Stimulated activated CD8-positive, alpha-beta memory T cell treated with anti-CD3 and anti-CD28 coated beads, Interleukin-7, amount 100 ng/mL, for 1 hour (primary cell): ENCODE measurements at places on chromosomes 4 and X.

DNA sequence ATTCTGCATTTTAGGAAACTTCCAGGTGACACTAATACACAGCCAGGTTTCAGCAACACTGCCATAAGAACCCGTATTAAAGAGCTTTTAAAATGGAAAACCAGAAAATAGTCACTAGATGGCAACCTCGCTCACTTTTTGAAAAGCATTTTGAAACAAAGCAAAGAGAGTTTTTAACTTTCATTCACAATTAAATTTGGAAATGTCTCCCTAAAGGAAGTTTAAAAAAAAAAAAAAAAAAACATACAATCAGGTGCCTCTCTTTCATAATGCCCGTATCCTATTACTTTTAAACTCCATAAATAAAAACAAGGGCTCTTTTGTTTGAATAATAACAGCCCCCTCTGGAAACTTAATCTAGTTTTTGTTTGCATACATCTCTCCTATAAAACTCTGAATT lies 20.3 kb downstream of the MEPE start:
- DNase-seq = no peak

DNA sequence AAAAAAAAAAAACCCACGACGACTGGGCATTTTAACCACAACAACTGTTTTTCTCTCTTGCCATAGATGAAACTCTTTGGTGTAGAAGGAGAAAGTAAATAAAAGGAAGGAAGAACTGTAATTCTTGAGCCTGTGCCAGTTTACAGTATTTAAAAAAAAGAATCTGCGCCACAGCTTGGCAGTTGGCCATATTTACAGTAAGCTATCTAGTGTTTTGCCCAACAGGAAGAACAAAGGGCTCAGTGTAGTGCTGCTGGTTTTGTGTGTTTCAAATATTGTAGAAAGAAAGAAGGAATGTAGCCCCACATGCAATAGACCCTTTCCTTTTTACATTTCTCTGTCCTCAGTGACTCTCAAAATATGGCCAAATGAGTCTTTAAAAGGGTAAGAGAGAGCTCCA lies 66.1 kb downstream of the NR3C2 start:
- DNase-seq = peak; percentile 13

GRCh38 chr4:137961051-137961438 lies 281.1 kb downstream of the SLC7A11 start:
- no peak for DNase-seq

- DNase-seq = no peak
Measured at GRCh38 chr4:130712038-130712437, 1616.1 kb downstream of the C4orf33 start.

GRCh38 chr4:24686866-24687692 lies 102.7 kb upstream of the DHX15 start:
- no peak for DNase-seq

DNA sequence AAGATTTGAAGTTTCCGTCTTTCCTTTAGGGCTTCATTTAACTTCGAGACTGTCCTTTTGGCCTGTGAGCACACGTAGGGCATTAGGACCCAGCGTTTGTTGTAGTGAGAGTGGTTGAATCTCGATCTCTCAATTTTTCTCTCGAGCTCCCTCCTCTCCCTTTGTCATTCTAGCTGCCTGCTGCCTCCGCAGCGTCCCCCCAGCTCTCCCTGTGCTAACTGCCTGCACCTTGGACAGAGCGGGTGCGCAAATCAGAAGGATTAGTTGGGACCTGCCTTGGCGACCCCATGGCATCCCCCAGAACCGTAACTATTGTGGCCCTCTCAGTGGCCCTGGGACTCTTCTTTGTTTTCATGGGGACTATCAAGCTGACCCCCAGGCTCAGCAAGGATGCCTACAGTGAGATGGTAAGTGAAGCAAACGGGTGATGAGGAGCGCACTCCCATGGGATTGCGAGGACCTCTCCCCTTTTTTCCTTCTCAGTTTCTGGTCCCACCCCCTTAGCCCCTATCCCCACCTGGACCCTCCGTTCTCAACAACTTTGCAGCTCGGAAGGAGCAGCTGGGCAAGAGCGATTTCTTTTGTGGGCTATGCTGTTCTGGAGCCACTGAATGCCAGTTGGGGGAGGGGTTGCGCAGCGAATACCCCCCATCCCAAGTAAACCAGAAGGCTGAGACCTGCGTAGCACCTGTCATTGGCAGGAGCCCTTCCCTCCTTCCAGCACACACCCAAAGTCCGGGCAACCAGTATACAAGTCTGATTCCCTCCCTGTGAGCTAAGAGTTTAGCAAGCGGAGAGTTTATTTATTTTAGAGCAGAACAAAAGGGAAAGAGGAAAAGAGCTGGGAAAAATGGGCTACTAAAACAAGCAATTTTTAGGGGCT lies at the start of gene TMEM35A:
TMEM35A (plus strand) TSS at position 164 of the 883 bp plus-strand sequence; CDS start at position 288, 124 bp downstream.
- DNase-seq = no peak

DNA sequence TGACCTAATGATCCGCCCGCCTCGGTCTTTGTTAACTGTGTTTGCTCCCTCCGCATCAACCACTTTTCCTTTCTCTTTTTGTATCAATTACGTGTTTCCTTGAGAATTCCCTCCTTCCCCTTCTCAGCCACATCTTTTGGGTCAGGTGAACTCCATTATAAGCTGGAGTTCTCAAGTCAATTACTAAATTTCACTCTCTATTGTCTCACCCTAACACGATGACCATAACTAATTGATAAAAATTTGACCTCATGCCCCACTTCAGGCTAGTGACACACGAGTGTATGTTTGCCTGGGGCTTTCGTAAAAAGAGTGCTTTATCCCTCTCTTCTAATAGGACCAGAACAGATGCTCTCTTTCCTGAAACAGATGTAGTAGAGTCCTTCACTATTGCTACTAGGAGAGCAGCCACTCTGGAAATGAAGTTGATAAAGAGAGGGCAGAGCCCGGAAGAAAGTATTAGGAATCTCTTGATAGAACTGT lies 403.6 kb upstream of the ANXA10 start:
- no peak for DNase-seq

DNA sequence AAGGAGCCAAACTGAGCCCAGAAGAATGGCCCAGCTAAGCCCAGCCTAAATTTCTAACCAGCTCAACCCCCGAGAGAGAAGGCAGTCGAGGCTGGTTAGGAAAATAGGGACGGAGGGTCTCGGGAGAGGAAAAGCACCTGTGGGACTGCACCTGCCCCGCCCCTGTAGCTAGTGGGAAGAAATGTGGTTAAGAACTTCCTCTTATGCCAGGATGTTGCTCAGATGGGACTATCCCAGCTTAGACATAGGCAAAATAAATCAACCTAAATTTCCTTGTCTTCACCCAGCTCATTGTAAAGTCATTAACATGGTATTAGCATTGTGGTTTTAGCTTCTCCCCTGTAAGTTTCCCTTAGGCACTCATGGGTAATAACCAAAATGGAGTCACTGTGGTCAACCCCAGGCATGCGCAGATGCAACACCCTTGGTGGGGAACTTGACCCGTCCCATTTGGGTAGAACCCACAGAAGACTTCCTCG lies 86.8 kb downstream of the ZNF718 start:
- DNase-seq = no peak

- DNase-seq = peak; percentile 1
Measured at GRCh38 chrX:71282514-71283402, 677 bp upstream of the NONO start.

- no peak for DNase-seq
Measured at GRCh38 chrX:150363561-150364346, 637 bp downstream of the MAMLD1 start.
